ENCODE measurements at places on chromosomes 3 and 15. TPM values are rescaled to one million over a fixed set of nuclear protein-coding genes. Genes with fewer than 3 reads are reported as not detected.

DNA sequence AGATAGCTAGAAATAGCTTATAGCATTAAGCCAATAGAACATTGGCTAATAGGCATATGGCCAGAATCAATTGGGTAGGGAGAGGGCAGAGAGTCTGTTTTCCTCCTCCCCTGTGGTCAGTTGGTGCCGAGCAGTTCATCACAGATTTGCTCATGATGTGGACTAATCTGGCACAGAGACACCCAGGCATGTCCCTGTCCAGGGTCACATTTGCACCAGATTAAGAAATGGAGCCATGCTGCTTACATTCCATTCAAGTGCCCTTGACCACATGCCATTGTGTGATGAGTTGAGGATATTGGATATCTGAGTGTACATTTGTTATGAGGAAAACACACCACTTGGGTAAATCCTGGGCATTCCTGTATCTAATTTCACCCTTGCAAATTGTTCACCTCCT, 53.4 kb downstream of the USP13 start:
- H3K36me3 ChIP-seq, result peaks cover 17% of the 10 kb centered on the region
- DNase-seq, result no peak
- H3K4me3 ChIP-seq, result no peak overlapping the region
- no peaks in the 10 kb centered on the region for H3K27me3 ChIP-seq
- H3K4me1 ChIP-seq, result peaks cover 33% of the 10 kb centered on the region
- no peak overlapping the region for H3K27ac ChIP-seq

DNA sequence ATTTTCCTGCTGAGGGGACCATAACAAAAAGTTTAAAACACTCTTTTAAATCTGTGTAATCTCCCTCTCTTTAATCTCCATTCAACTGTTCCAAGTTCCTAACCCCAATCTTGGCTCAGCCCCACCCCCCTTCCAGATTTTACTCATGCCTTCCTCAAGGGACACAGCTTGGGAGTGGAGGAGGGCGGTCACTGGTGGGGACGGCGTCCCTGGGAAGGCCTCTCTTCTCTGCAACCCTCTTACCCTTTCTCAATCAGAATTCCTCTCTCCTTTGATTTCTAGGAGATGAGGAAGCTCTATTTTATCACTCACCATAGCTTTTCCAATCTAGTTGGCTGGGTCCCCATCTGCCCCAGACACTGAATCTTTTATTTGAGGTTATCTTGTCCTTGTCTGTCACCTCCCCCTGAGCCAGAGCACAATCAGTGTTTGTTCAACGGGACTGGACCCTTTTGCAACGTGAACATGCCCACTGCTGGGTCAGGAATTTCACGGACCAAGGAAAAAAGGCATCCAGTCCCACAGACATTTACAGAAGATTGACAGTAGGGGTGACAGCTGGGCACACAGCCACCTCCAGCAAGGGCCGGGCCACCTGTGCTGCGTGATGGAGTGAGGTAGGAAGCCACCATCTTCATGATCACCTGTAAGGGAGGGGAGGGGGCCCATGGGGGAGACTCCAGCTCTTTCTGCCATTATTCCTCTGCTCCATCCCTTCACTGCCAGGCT, 84.0 kb upstream of the HERC1 start:
- no peak overlapping the region for H3K4me3 ChIP-seq
- peak overlapping the region; percentile 48 for H3K27ac ChIP-seq
- H3K27me3 ChIP-seq, result no peaks in the 10 kb centered on the region
- DNase-seq, result no peak
- H3K4me1 ChIP-seq, result peaks cover 25% of the 10 kb centered on the region

GRCh38 chr3:161607056-161607455, 110.4 kb downstream of the OTOL1 start:
- H3K4me3 ChIP-seq, result no peak overlapping the region
- no peak overlapping the region for H3K27ac ChIP-seq
- no peak for DNase-seq

GRCh38 chr15:33655488-33655887, 312.8 kb upstream of the CHRM5 start:
- no peak overlapping the region for H3K4me3 ChIP-seq
- no peaks in the 10 kb centered on the region for H3K36me3 ChIP-seq
- peaks cover 12% of the 10 kb centered on the region for H3K4me1 ChIP-seq
- H3K27ac ChIP-seq, result no peak overlapping the region

DNA sequence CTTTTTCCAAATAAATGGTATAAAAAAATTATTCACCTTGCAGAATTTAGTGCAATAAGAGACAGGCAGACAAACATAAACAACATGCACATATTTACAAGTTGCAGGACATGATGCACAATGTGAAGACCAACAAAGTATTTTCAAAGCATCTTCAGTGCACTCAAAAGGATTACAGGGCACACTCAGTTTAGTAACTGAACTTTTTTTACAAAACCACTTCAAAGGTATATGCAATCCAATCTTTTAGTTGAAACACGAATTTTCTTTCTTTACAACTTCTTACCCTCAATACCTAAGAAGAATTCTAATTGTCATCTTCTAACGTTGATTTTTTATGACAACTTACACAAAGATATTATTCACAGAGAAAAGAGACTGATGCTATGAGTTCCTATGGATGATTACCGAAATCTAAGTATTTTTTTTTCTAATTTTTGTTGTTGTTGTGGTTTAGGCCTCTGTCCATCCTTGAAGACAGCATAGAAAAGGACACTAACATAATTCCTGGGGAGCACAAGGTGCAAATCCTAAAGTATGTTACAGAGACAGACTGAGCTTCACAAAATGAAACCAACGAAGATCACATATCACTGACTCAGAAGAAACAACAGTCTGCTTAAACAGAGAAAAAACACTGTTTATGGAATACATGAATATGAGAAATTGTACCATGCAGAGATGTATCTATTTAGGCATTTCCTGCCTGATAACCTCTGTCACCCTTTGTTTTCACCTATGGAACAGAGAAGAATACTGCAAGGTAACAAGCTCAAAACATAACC, 50.3 kb downstream of the ZMAT3 start:
- no peaks in the 10 kb centered on the region for H3K27me3 ChIP-seq
- no peak for DNase-seq
- no peak overlapping the region for H3K27ac ChIP-seq
- peaks cover 9% of the 10 kb centered on the region for H3K4me1 ChIP-seq
- peaks cover 3% of the 10 kb centered on the region for H3K36me3 ChIP-seq
- no peak overlapping the region for H3K4me3 ChIP-seq

Gene GOLGA6D
- not detected for total RNA-seq

Gene TMEM108
- 5.3 TPM for total RNA-seq
